ENCODE measurements at places on chromosomes 5 and 9. TPM values are rescaled to one million over a fixed set of nuclear protein-coding genes. Genes with fewer than 3 reads are reported as not detected.

TLR4 gene
- 1.3 TPM for total RNA-seq

ADAM19 gene
- 42.8 TPM for total RNA-seq

SPATA31E1 gene
- not detected for total RNA-seq

BARHL1 gene
- not detected for total RNA-seq

NXNL2 gene
- not detected for total RNA-seq

SLC1A1 gene
- total RNA-seq: not detected

HTR4 gene
- total RNA-seq: not detected

CCNO gene
- total RNA-seq: not detected

PROB1 gene
- not detected for total RNA-seq

CCDC192 gene
- total RNA-seq: not detected

NR2F1 gene
- total RNA-seq: 20.4 TPM

STKLD1 gene
- not detected for total RNA-seq

SLC6A3 gene
- not detected for total RNA-seq

IL9 gene
- not detected for total RNA-seq

GNA14 gene
- 10.4 TPM for total RNA-seq

LECT2 gene
- not detected for total RNA-seq

KIF4B gene
- total RNA-seq: 0.18 TPM

GRM6 gene
- not detected for total RNA-seq

CARTPT gene
- total RNA-seq: not detected

GPX3 gene
- 828 TPM for total RNA-seq

SNCAIP gene
- total RNA-seq: not detected

PLPPR1 gene
- not detected for total RNA-seq

RASEF gene
- 72.1 TPM for total RNA-seq

ALDOB gene
- 3.5 TPM for total RNA-seq

FCN2 gene
- total RNA-seq: not detected

ANKRD31 gene
- not detected for total RNA-seq

C5orf34 gene
- total RNA-seq: 1.2 TPM

FBLL1 gene
- not detected for total RNA-seq

IFNB1 gene
- not detected for total RNA-seq

EEIG1 gene
- total RNA-seq: 26.3 TPM

KCNV2 gene
- not detected for total RNA-seq

NDOR1 gene
- total RNA-seq: 0.89 TPM

NME5 gene
- not detected for total RNA-seq

MEGF10 gene
- total RNA-seq: not detected

F2RL1 gene
- total RNA-seq: 15.8 TPM

SPATA31C1 gene
- not detected for total RNA-seq

CD74 gene
- total RNA-seq: 102 TPM

All from stomach (tissue), 19 donors.